A673 (cell line): ENCODE measurements at places on chromosomes 2 and 18. TPM values are rescaled to one million over a fixed set of nuclear protein-coding genes. Genes with fewer than 3 reads are reported as not detected.

Gene AKAIN1
- not detected in 2 replicates for total RNA-seq

DNA sequence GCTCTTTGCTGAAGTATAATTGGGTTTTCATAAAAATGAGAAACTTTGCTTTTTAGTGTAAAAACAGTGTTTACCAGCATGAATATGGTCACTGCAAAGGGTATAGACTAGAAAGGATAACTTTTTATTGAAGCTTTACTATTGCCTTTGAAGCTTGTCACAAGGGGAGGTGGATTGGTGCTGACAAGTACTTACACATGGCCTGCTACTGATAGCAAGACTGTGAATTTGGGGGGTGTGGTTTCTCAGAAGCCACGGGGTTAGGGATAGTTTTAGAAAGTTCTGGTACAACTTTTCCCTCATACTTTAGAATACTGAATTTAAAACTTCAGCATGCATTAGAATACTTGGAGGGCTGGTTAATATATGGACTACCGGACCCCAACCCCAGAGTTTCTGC lies 294.1 kb downstream of the SOCS6 start:
- no peak for DNase-seq

Gene GKN2
- total RNA-seq = not detected in 2 replicates

Gene KIAA2012
- 0.13 TPM in 1 of 2 replicates, not detected in the other for total RNA-seq

DNA sequence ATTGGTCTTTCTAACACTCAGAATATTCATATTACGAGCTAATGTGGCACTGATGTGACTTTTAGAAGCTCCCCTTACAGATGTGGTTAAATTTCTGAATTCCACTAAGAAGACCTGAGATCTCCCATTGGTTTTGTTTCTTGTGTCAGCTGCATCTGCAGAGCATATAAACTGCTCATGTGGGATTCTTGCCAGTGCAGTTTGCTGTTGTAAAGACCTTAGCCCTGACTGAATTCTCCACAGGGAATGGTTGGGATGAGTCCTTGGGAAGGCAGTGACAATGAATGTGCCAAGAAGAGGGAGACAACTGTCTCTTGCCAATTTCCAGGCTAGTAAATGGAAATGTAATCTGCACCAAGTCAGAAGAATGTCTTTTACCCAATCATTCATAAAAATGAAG lies 94.1 kb downstream of the PTPRM start:
- no peak for DNase-seq

DNA sequence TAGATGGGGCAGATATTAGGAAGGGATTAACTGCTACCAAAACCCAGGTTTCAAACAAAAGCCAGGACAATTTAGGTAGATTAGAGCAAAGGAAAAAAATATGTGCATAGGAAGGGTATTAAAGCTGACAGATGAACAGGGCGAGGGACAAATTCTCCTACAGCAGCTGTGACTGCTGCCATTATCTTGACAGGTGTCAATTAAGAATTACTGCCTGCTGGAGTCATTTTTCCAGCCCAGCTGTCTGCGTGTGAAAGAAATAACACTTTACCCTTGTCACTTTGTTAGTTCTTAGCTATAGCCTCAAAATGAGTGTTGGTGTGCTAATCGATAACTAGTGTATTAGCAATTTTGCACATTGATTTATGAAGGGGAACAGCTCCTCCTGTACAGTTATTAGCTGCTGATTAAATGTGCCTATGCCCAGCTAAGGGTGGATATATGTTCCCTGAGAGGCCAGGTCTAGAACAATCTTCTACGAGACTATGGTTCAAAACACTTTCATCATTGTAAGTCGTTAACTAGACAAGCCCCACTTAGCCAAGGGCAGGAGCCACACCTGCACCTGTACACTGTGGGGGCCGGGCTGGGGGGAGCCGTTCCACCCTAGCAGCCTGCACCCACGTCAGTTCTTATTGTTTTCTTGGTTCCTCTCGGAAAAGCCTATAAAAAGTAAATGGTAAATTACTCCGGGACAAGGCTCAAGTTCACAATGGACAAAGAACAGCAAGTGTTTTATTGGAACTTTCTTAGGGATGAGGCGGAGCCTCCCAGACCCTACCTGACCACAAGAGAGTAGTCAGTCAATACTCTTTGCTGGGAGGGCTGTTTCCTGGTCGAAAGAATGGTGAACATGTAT lies 7.7 kb downstream of the TSHZ1 start:
- DNase-seq = no peak

DNA sequence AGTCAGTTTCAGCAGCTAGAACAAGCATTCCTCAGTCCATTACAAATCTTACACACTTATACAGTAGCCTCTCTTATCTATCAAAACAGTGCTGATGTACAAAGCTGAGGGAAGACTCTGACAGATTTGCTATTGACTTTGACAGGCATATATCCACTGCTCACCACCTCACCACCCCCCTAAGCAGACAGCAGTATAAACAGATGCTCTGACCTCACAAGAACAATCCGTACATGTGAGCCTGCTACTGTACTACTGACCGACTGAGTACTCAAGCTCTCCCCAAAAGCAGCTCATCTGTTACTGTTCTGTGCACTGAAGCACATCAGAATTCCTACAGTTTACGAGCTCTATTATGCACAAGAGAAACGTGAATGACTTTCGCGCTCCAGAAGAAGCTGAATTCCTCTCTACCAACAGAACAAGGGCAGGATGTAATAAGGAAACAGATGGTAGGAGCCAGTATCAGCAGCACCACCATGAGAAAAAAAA lies 95.6 kb upstream of the PDE1A start:
- peak; percentile 70 for DNase-seq

- DNase-seq = no peak
These were observed 48.6 kb upstream of the RPL31 start for GRCh38 chr2:100953406-100954043.
